T-helper 9 cell (primary cell): ENCODE measurements at places on chromosomes 2 and 18.

GRCh38 chr2:165818920-165819319 is 24.9 kb upstream of the GALNT3 start:
- no peak for DNase-seq

DNA sequence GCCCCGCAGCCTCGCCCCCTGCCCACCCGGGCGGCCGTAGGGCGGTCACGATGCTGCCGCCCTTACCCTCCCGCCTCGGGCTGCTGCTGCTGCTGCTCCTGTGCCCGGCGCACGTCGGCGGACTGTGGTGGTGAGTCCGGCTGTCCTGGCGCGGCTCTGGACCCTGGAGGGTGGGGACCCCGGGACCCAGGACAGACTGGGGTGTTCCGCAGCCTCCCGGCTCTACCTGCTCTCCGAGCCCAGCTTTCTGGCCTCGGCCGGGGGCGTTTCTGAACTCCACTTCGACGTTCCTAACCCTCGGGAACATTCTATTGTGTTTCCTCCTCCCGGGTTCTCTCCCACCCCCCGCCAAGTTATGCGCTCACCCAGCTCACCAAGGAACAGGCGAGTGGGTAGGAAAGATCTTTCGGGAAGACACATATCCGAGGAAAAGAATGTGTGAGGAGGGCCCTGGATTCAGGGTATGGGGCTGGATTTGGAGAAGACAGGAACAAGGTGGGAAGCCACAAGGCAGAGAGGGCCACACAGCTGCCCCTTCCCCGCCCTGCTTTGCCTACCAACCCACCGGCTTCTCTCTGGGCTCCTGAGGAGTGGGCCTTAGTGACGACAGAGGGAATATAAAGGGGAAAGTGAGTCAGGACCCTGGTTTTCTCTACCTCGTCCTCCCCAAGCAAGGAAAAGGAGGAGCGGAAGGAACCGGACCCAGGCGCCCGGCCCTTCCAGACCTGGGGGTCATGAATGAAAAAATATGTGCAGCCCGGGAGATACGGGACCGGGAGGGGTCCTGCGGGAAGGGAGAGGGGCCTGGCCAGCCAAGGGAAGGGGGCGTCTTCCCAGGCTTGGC is 605 bp downstream of the WNT6 start:
- DNase-seq, result no peak

GRCh38 chr2:102841107-102841840 is 79.4 kb downstream of the TMEM182 start:
- DNase-seq, result no peak

- DNase-seq, result no peak
These were observed 81.7 kb downstream of the FEZ2 start for GRCh38 chr2:36516136-36516870.

DNA sequence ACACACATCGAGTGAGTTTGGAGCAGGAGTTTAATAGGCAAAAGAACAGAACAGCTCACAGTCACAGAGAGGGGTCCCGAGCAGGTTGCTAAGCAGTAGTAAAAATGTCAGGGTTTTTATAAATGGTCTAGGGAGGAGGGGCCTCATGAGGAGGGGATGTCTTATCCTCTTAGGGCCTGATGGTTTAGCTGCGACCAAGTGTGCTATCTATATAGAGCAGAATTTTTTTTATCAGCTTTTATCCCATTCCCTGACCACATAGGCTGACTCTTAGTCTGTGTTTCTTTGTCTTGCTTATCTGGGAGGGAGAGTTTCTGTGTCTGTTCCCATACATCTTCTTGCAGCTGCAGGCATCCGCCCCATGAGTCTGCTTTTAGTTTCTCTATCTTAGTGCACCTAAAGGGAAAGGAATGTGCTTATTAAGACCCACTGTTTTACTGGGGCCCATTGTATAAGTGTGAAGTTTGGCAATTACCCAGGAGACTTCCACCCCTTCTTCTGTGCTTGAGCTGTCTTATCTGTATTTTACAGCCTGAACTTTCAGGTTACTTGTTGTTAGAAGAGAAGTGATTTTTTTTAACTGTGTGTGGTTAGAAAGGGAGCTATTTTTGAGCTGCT is 30.4 kb upstream of the GMCL1 start:
- DNase-seq, result no peak

DNA sequence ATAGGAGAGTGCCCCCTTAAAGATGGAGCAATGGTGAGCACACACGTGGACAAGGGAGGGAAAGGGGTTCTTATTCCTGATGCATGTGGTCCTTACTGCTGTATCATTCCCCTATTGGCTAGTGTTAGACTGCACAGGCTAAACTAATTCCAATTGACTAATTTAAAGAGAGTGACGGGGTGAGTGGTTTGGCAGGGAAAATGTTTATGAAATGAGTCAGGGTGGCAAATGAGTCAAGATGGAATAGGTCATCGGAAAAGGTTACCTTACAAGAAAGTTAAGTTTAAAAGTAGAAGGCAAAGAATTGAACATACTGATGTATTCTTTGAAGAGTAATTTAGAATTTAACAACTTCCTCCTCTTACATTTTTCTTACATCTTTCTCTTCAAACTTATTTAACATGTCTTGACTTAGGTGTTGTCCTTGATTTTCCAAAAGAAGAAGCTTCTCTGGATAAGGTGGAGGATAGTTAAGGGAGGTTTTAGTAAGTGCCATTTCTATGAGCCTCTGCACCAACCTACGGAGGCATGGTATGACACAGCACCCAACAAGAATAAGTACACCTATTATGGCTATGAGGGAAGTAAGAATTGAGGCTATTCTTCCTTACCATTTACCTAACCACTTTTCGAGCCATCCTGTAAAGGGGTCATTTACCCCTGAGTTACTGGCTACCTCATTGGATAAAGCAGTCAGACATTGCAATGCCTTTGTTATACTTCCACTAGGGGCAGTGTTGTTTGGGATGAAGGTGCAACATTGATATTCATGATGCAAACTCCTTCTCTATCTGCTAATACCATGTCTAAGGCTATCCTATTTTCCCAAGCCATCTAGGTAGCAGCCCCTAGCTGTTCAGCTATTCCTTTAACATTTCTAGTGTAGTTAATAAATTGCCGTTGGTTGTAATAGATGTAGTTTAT is 1345.8 kb upstream of the LRRTM1 start:
- no peak for DNase-seq

GRCh38 chr2:112168422-112169124 is 30.4 kb downstream of the FBLN7 start:
- DNase-seq, result no peak

GRCh38 chr2:209614690-209615369 is 156.8 kb upstream of the UNC80 start:
- DNase-seq, result no peak

DNA sequence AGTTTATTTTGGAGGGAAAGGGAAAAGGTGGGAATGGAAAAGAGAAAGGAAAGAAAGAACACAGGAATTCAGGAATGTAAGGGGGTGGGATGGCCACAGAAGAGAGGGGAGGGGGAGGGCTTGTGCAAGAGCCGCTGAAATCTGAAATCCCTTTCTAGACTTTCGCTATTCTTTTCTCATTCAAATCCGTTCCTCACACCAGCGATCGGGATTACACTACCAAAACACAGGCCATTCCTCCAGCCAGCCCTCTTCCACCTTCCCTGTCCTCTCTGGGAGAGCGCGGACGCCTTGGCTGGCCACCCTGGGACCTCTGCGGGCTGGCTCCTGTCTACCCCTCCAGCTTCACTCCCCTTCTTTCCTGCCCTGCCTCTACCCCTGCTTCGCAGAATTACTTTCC is 102.3 kb downstream of the CDCA7 start:
- no peak for DNase-seq

- no peak for DNase-seq
These were observed 31.3 kb downstream of the DGKD start for GRCh38 chr2:233385489-233386044.

- no peak for DNase-seq
These were observed 237.5 kb downstream of the ACTR3 start for GRCh38 chr2:114127372-114127771.

DNA sequence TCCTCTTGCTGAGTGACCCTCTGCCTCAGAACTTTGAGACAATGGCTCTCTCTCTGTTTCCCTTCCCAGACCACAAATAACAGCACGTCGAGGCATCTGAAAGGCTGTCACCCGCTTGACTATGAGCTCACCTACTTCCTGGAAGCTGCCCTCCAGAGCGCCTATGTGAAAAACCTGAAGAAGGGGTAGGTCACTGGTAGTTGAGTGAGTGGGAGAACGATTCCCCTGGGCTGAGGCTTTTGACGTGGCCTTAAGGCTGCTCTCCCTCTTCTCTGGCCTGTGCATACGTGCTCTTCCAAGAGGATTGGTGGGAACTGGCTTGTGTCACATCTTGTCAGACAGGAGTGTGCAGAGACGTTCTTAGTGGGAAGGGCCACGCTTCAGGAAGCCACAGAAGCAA is 63.1 kb upstream of the MCFD2 start:
- no peak for DNase-seq

DNA sequence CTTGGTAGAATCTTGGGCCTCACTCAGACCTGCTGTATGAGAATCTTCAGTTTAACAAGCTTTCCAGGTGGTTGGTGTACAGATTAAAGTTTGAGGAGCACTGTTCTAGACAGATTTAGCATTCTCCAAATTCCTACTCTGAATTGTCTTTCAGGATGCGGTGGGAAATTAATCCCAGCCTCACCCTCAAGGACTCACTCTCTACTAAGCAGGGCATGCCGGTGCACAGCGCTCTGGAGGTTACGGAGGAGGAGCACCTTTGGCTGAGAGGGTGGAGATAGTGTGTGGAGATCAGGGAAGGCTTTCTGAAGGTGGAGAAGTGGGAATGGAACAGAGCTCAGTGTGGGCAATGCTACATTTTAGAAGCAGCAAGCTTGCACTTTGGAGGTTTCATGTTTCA is 359.2 kb downstream of the LRATD1 start:
- DNase-seq, result no peak

- DNase-seq, result no peak
These were observed 200.7 kb downstream of the BCL11A start for GRCh38 chr2:60352491-60353405.

DNA sequence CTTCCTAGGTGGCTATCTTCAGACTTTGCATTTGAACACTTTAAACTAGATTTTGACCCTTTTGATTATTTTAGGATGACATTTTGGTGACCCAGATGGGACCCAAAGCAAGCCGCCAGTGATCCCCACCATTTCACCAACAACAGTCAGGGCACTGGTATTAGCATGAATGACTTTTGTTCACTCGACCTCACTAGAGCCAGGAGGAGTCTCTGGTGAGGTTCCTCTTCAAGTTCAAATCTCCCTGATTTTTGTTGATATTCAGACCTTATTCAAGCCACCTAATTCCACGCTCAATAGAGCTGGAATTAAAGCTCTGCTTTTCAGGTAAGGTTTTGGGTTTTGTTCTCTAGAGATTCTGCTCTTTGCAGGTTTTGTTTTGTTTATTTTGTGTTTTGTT is 202.3 kb downstream of the MREG start:
- DNase-seq, result no peak

DNA sequence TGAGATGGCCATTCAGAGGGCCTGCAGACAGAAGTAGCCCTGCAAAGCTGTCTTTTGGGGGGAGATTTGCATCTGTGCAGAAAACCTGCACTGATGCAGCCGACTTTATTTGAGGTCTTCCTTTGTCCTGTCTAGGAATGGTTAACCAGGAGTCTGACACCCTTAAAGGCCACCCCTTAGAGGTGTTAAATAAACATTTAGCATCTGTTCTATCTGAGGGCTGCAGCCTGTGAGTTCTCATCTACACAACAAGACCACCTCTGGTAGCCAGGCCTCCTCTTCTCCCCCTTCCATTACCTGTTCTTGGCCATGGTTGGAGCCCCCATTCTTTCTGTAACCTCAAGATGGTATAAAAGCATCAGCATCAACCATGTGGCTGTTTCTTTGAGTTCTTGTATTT is 214.4 kb upstream of the HS6ST1 start:
- DNase-seq, result no peak

DNA sequence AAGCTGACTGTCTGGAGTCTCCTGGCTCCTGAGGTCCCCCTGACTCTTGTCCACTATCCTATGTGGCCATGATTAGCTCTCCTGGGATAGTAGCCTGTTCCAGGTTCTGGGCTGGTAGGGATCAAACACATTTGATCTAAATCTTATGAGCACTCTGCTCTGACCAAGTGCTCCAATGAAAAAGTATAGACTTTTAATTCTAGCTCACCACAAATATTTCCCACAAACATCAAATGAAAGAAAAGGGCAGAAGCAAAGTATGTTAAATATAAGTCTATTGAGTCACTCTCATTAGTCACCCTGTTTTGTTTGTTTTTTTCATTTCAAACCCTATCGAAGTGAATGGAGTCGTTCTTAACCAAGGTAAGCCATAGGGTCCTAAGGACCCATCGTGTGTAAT is 39.7 kb upstream of the NEDD4L start:
- no peak for DNase-seq

GRCh38 chr2:125004106-125004800 is 979.2 kb downstream of the CNTNAP5 start:
- no peak for DNase-seq

- no peak for DNase-seq
These were observed 10.6 kb downstream of the GFPT1 start for GRCh38 chr2:69376403-69376802.

DNA sequence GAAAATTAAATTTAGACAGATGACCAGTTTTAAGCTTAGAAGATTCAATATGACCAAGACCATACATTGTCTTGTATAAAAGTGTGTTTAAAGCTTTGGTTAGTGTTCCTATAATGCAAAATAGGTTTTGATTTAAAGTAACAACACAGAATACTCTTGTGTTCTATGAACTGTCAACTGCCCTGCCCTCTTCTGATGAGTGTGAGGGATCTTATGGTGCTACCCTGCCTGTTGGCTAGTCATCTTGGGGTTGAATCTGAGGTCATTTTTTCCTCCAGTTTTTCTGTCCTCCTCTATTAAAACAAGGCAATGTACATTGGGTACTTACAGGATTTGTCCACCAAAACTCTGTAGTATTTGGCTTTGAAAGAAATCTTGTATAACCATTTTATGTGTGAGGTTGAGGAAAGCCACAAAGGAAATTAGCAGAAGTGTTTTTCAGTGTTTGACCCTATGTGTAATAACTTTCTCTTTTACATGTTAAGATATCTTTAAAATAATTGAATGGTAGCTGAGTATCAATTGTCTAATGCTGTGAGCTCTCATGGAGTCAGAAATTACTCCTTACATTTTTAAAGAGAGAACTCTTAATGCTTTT is 129.1 kb downstream of the SPTBN1 start:
- no peak for DNase-seq

DNA sequence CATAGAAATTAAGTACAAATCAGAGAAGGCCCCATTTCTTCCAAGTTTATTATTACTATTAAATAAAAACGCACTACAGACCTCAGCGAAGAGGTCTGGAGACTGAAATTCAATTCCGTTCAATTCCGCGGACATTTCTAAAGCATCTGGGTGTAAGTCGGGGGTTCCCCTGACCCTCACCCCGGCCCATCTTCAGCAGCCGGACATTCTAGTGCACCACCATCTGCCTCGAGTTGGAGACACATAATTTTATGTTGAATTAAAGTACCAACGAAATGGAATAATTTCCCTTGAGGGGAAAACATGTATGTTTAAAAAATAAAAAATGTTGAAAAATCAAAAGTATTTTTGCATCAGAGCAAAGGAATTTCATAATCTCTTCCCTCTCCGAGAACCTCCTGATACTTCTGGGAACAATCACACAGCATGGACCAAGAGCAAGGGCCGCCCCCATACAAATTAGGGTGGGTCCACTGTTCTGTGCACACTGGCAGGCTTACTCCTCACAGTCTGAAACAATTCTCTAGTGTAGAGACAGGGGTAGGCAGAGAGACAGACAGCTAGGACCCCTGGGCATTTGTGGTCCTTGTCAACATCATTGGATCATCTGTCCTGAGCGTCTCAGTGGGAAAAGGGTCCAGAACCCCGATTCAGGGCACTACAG is 29.3 kb downstream of the MBP start:
- DNase-seq, result no peak
